ENCODE measurements at places on chromosomes 12 and 14.

GRCh38 chr12:130162267-130162666 lies at the start of gene FZD10:
Gene FZD10, plus strand, starts transcription at chr12:130162464. Its CDS starts 479 bp downstream, at chr12:130162943.
- DNase-seq, result no peak

DNA sequence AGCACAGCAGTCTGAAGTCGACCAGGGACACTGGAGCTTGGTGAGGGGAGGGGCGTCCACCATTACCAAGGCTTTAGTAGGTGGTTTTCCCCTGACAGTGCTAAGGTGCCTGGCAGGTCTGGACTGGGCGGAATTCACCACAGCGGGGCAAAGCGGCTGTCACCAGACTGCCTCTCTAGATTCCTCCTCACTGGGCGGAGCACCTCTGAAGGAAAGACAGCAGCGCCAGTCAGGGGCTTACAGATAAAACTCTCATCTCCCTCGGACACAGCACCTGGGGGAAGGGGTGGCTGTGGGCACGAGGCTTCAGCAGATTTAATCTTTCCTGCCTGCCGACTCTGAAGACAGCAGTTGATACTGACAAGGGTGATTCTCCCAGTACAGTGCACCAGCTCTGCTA lies 39.1 kb downstream of the DDHD1 start:
- DNase-seq, result no peak

- DNase-seq, result no peak
Observed at GRCh38 chr14:75301666-75302325, 23.2 kb downstream of the FOS start.

GRCh38 chr14:55938249-55938791 lies 179.9 kb upstream of the PELI2 start:
- no peak for DNase-seq

DNA sequence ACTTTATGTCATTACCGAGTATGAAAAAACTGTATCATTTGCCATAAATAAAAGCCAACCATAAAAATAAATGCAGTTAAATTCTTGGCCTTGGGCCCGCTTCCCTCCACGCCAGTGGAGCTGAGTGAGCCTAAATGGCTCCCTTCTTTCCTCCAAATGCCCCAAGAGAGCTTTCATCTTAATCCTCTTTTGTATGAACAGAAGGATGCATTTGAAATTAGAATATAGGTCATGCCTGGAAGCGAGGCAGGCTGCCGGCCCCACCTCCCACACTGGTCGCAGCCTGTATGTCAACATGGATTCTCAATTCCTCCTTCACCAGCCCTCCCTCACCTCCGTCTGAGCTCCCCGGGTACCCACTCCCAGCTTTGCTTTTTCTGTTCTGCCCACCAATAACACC lies 245.7 kb downstream of the SLC15A4 start:
- no peak for DNase-seq

GRCh38 chr14:104424406-104425072 lies 155.0 kb upstream of the C14orf180 start:
- DNase-seq, result no peak
